Stimulated activated CD4-positive, alpha-beta T cell treated with anti-CD3 and anti-CD28 coated beads, Interleukin-4, amount 100 ng/mL, for 4 hours (primary cell): ENCODE measurements at places on chromosomes 16 and 17.

DNA sequence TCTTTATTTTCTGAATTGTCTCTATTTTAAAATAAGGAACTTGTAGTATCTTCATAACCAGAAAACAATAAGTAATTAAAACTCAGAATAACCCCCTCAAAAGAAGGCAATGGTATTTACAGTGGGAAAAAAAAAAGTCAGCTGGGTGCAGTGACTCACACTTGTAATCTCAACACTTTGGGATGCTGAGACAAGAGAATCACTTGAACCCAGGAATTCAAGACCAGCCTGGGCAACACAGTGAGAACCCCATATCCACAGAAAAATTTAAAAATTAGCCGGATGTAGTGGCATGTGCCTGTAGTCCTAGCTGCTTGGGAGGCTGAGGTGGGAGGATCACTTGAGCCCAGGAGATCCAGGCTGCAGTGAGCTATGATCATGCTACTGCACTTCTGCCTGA lies 33.5 kb downstream of the ADAM11 start:
- DNase-seq, result no peak

- DNase-seq, result no peak
These were observed 350.6 kb upstream of the CCL2 start for GRCh38 chr17:33904476-33904875.

DNA sequence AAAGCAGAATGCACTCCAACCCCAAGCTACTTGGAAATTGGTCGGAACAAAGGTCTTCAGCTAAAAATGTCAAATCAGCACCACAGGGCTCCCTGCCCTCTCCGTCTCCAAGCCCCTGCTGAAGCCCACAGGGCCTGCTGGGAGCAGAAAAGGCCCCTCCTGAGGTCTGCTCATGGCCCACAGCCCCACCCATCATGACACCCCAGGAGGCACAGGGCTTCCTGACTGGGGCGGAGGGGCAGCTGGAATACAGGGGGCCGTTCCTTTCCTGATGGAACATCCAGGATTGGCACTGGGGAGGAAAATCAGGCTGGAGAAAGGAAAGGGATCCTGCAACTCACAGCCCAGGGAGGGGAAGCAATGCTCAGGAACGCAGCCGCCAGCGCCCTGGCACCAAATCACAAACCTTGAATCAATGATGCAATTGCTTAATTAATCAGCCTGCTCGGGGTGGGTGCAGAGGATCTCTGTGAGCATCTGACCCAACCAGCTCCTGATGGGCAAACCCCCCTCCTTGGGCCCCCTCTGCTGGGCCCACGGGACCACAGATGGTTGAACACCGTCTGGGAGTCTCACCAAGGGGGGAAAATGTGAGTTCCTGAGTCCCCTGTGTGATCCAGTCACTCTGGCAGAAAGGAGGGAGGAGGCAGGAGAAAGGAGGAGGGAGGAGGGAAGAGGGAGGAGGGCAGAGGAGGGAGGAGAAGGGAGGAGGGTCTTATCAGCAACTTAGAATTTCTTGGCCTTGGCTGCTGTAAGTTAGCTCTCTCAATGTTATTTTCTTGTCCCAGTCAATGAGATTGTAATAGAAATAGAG lies 155.5 kb downstream of the ZNF423 start:
- DNase-seq, result no peak

DNA sequence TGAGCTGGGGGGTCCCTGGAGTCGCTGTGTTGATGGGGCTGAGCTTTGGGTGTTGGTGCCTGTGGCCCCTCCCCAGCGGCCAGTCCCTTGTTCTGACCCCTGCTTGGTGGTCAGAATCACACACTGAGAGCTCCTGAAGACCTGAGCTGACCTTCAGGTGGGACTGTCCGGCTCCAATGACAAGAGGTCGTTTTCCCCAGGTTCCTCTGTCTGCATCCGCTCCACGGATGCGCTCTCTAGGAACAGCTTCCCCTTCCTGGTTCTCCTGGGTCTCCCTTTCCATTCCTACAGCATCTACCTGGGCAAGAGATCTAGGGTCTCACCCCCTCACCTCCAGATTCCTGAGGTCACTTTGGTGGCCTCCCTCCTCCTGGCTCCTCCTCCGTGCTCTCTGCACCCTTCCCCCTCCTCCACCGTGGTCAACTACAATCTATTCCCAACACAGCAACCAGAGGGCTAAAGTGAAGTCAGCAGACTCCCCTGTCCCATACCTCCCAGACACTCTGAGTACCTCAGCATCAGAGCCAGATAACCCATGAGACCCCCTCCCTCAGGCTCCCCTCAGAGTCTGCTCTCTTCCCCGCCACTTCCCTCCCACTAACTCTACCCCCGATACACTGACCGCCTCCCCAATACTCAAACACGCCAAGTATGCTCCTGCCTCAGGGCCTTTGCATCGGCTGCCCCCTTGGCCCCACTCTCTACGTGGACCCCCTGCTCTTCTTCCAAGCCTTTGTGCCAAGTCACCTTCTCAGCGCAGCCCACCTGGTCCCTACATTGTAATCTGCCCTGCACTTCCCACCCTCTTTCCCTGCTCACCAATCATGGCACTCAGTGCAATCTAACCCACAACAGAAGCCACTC lies 9.0 kb upstream of the SEC14L5 start:
- DNase-seq, result no peak
